ENCODE measurements at places on chromosomes 16 and 17.

- no peak for DNase-seq
Observed at GRCh38 chr17:79864147-79864546, 24.9 kb upstream of the CBX4 start.

GRCh38 chr16:22397464-22397863 lies 23.0 kb upstream of the CDR2 start:
- no peak for DNase-seq

- no peak for DNase-seq
Observed at GRCh38 chr16:24488045-24488444, 51.3 kb upstream of the RBBP6 start.

- DNase-seq, result no peak
Observed at GRCh38 chr16:80997139-80997798, 9.4 kb downstream of the CMC2 start.

All from KG1 (cell line).